ENCODE measurements at places on chromosomes 3 and 15. TPM values are rescaled to one million over a fixed set of nuclear protein-coding genes. Genes with fewer than 3 reads are reported as not detected.

- DNase-seq: no peak
Measured at GRCh38 chr3:47791193-47791855, 9.6 kb upstream of the SMARCC1 start.

GRCh38 chr3:14849638-14850230 is 31.0 kb downstream of the FGD5 start:
- no peak for DNase-seq

- peak; percentile 65 for DNase-seq
Measured at GRCh38 chr15:81279621-81280485, 44.1 kb downstream of the STARD5 start.

The PCLAF gene
- 0.35 TPM for total RNA-seq

The GPR62 gene
- not detected for total RNA-seq

The HES1 gene
- total RNA-seq: 38.9 TPM

The SLC28A2 gene
- not detected for total RNA-seq

The OCA2 gene
- not detected for total RNA-seq

The GRK7 gene
- not detected for total RNA-seq
